NCI-H1436 treated with DMSO at 0.1 percent for 48 hours (cell line): ENCODE measurements at places on chromosomes 1 and 21.

DNA sequence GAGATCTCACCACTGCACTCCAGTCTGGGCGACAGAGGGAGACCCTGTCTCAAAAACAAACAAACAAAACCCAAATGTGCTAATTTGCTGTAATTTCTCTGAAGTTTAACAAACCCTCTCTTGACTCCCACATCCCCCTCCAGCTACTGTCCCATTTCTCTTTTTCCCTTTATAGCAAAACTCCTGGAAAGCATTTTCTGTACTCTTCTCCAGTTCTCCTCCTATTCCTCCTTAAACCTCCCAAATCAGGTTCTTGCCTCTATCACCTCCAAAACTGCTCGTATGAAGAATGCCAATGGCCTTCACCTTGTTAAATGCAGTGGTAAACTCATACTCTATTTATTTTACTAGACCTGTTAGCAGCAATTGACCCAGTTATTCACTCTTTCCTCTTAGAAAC, 3.7 kb upstream of the USP48 start:
- DNase-seq, result no peak

DNA sequence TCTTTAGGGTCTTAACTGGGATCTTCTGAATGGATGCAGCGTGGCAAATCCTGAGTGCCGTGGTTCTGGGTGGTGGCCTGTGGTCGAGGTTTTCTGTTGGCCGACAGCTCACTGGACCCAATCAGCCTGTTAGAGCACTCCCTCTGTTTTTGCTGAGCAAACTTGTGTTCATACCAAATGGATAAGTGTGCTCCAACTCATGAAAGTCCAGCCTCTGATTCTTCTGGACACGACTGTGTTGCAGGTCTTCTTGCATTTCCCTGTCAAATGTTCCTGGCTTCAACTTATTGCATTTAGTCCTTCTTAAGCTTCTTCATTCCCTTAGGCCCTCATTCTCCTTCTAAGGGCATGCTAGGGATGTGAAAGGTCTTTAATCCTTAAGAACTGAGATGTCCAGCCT, 63.7 kb downstream of the AJAP1 start:
- DNase-seq, result no peak

DNA sequence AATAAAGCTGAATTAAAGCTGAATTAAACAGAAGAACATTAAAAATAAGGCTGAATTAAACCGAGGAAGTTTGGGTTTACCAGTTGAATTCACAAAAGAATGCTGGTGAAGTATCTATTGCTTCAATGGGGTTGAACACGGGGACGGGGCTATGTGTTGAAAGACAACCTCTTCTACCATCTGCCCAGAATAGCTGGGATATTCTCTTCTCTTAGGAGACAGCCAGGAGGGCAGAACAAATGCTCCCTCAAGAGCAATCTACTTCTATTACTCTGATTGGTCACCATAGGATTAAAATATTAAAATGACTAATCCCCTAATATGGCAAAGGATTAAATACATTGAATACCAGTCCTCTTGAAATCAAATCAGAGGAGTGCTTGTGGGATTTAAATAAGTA, 68.4 kb downstream of the LPGAT1 start:
- no peak for DNase-seq

DNA sequence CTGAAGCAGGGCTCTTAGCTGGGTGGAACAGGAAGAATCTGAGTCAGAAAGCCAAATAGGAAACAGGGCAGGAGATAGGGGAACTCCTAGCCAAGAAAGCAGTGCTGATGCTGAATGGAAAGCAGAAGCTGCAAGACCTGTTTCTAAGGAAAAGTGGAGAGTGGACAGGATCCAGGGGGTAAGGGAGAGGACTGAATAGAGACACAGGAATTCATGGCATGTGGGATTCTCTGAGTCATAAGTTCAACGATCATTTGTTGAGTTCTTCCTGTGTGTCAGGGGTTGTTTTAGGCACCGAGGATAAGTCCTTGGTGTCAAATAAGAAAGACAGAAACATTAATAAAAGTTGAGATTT, 153.8 kb upstream of the FGGY start:
- DNase-seq, result no peak

GRCh38 chr1:246279402-246279801, 227.7 kb downstream of the SMYD3 start:
- DNase-seq, result no peak

GRCh38 chr1:203992440-203992839, 80.5 kb upstream of the SOX13 start:
- DNase-seq, result no peak

GRCh38 chr1:70902211-70902610, 145.4 kb downstream of the PTGER3 start:
- DNase-seq, result no peak

GRCh38 chr1:152582647-152583046, 2.3 kb upstream of the LCE3D start:
- no peak for DNase-seq

GRCh38 chr1:200405264-200405663, 4.6 kb downstream of the ZNF281 start:
- no peak for DNase-seq

DNA sequence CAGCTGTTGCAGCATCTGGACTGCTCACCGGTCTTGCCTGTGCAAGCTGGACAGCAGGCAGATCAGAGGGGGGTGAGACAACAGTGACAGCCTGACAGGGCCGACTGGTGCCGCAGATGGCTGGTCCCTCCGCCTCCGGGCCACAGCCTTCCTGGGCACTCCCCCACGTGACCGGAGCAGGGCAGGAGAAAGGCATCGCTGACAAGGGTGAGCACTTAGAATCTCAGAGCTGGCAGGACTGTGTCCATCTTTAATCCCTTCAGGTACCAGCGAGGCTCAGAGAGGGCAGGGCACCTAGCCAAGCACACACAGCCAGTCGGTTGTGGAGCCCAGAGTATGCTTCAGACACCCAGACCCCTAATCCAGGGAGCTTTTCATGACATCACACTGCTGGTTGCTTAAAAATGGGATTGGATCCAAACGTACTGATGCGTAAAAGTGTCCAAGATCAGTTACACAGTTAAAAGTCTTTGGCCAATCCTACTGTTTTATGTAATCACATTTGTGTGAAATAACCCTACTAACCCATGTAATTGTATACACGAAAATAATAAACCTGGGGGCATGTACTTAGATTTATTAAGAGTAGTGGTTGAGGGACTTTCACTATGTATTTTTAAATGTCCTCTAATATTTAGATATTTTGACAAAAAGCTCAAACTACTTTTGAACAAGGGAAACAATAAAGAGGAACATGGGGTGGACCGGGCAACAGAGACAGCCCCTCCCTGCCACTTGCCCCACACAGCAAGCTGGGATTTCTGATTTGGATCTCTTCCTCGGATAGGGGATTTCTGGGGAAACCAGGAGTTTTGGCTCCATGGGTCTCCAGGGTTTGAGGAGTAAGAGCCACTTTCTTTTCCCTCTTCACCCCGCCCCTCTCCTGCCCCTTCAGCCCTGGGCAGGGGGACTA, 758 bp upstream of the CNTN2 start:
- DNase-seq, result no peak

DNA sequence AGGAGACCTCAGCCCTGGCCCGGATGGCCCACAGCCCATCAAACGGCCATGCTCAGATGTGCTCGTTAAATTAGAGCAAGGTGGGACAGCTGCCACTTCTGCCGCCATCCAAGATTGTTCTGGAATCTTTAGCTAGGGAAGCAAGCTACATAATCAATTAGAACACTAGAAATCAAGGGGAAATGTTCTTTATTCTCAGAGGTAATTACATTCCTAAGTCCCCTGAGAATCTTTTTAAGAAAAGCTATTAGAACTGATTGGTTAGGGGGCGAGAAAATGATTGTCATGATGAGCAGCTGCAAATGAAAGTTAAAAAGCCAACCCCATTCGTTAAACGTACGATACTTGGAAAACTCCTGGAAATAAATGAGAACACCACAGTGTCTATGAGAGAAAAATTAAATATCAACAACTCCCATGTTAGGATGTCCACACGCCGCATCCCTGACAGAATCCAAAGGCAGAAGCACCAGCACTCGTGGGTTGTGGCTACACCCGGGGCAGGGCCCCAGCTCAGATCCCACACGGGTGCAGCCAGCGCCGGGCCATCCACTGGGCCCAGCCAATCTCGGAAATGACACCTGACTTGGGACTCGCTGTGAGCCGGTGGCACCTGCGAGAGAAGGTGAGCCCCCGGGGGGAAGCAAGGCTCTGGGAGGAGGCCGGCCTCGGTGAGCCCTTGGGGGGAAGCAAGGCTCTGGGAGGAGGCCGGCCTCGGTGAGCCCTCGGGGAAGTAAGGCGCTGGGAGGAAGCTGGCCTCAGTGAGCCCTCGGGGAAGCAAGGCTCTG, 37.6 kb downstream of the KRTAP10-1 start:
- DNase-seq, result no peak

DNA sequence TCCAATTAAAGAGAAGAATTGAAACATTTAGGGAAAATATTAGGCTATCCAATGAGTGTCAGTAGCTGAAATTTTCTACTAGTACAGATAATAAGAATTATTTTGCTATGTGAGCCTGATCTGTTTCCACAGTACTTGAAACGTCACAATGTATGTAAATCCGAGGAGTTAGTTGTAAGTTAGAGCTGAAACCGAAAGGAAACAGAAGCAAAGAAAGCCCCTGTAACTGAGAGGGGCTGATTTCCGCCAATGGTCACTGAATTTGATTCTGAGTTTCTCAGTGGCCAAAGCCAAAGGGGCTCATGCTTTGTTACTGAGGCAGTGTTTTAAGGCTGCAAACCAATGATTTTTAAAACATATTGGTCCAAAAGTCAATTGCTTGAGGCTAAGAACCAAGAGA, 168.3 kb upstream of the DUSP10 start:
- DNase-seq, result no peak

- DNase-seq, result no peak
These were observed 1.7 kb downstream of the NFASC start for GRCh38 chr1:204872262-204872881.

DNA sequence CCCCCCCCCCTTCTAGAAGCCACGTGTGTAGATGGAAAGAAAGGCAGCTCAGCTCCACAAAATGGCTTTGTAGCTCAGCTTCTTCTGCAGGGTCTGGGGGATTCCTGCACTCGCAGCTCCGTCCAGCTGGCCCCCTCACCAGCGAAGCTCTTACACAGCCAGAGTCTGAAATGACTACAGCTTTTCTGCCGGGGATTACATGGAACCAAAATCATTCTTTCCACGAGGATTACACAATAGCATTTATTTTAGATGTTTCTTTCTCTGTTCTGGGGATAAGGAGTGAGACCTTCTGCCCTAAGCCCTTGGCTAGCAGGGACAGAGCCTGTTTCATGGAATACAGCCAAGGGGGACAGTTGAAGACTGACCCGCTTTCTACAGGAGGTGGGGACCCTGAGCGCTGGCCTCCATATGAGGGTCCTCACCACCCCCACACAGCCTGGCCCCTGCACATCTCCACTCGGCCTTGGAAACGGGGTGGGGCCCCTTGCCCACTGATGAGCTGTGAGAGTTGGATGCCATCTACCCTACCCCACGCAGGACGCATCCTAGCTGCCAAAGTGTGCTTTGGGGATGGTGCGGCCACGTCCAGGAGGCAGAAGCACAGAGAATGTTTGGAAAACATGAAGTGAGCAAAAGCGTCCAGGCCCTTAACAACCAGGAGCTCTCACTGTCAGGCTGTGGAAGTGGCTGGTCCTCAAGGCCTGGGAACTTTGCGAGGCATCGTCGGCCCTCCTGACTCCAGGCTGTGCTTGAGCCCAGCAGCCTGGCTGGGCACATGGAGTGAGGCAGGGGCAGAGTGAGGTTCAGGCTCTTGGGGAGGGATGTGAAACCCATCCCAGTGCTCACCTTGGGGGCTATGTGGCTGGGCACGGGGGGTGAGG, 14.5 kb downstream of the ACTRT2 start:
- no peak for DNase-seq

GRCh38 chr1:244757091-244757939, 78.1 kb upstream of the COX20 start:
- DNase-seq, result no peak

- no peak for DNase-seq
These were observed 48.1 kb downstream of the STYXL2 start for GRCh38 chr1:167141963-167142362.

- no peak for DNase-seq
These were observed 23.3 kb downstream of the SH3BP5L start for GRCh38 chr1:248802454-248802853.

DNA sequence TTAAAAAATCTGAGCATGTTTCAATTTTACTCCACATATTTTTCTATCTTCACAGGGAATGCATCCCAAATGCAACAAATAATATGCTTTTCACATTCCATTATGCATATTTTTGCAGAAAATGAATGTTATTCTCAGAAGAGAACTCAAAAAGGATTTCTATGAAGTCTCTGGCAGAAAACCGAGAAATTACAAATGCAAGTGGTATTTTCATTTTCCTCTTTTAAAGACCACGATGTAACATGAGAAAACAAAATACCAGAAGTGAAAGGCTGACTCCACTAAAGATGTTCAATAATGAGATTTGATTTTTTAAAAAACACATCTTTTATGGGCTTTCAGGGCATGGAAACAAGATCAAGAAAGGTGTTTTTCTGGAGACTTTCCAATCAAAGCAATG, 5.0 kb upstream of the PDC start:
- DNase-seq, result no peak

GRCh38 chr1:15312626-15313411, 65.8 kb downstream of the FHAD1 start:
- no peak for DNase-seq

GRCh38 chr21:40668555-40669275, 178.2 kb downstream of the DSCAM start:
- DNase-seq, result no peak

- no peak for DNase-seq
These were observed 157.3 kb downstream of the GALNT2 start for GRCh38 chr1:230224101-230224960.

DNA sequence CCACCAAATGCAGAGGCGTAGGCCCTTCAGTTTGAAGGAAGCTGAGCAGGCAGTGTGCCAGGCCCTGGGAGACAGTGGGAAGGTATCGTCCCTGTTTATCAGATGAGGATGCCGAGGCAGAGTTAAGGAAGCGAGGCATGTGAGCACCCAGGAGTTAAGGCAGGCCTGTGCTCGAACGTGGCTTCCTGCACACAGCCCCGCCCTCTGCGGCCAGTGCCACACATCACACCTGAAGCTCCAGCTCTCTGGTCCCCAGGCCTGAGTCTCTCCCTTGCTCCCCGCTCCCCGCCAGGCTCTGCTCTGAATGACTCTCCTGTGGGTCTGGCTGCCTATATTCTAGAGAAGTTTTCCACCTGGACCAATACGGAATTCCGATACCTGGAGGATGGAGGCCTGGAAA, 32.1 kb downstream of the EPHX1 start:
- no peak for DNase-seq
